ENCODE measurements at places on chromosomes 5 and 9.

- no peak for DNase-seq
Measured at GRCh38 chr9:132554755-132555154, 27.7 kb upstream of the BARHL1 start.

DNA sequence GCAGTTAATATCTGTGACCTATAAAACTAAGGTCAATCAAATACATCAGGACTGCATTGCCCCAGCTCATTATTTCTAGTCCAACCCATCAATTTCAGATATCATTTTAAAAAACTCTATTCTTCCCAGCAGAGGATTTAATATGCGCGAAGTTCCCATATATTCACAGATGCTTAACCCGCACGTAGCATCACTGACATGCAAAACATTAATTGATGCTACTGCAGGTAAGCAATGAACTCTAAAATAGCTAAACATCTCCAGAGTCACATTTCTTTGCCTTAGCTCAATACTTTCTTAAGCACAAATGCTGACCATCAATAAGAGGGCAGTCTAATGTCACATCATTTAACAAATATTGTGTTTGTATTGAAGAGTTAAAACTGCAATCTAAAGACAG lies 586.6 kb upstream of the CDH18 start:
- no peak for DNase-seq

DNA sequence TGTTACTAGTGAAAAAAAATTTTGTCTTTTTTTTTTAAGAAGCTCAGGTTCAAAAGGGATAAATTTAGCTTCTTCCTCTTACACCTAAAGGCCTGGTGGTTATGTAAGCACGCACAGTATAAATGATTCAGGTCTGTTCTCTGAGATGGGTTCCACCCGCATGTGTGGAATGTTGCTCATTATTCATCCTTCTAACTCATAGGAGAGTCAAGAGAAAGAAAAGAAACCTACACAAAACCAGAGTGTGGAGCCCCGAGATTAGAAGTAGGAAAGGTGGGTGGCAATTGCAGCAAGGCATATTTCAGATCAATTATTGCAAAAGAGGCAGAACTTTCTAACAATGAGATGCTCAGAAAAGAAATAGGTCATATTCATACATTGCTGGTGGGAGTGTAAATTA lies 13.5 kb downstream of the PLAC8L1 start:
- no peak for DNase-seq

DNA sequence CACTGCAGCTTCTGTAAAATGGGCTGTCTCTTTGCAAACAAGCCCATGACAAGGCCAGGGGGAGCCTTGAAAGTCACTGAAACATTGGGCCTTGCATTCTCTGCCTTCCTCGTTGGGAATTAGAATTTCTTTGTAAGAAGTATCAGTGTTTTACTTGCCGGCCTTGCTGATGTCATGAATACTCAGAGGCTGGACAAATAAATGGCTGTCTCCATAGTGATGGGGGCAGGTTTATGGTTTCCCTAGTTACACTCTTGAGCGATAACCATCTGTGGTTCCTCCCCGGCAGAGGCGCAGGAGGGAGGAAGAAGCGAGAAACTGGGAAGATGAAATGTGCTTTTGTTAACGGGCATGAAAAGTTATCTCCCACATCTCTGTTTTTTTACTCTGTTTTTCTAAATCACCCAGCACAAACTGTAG lies 272.7 kb upstream of the PANK3 start:
- DNase-seq: no peak

- DNase-seq: no peak
Measured at GRCh38 chr5:134453016-134453415, 41.3 kb upstream of the CDKN2AIPNL start.

GRCh38 chr5:134758504-134759341 lies at the start of gene DDX46:
TSS of gene DDX46 (plus strand) at chr5:134758779. CDS start at chr5:134758939, 160 bp downstream.
- DNase-seq: peak; percentile 72

DNA sequence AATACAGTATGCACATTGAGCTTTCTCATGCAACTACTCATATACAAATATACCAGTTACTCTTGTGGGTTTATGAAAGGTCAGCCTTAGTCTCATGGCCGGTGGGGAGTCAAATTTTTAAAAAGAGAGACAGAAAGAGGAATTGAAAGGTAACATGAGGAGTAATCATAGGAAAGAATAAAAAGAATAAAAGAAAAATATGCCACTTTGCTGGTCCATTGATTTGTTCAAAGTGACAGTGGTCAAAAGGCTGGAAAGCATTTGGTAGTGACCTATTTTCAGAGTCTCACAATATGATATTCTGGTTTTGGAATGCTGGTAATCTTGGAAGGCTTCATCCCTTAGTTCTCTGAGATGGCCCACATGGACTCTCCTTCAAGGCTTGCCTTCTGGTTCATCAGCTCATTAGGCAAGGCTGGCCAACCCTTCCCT lies 67.0 kb downstream of the ZNF366 start:
- no peak for DNase-seq

GRCh38 chr9:70073756-70074155 lies 30.1 kb downstream of the MAMDC2 start:
- DNase-seq: no peak

All from stimulated activated CD4-positive, alpha-beta T cell treated with anti-CD3 and anti-CD28 coated beads, Interleukin-1b, Interleukin-23, amount 100 ng/mL, for 1 hour (primary cell).